ENCODE measurements at places on chromosomes 12 and 14. TPM values are rescaled to one million over a fixed set of nuclear protein-coding genes. Genes with fewer than 3 reads are reported as not detected.

Gene ZBTB42
- total RNA-seq = 1.7 TPM

Gene SLC7A8
- 1.4 TPM for total RNA-seq

Gene PLEKHG7
- total RNA-seq = not detected

Gene GALNT9
- total RNA-seq = 0.19 TPM

Gene PPP1R1A
- total RNA-seq = not detected

Gene GUCY2C
- not detected for total RNA-seq

Gene MSI1
- not detected for total RNA-seq

Gene PAX9
- total RNA-seq = not detected

Gene HECTD4
- total RNA-seq = 14.6 TPM

Gene PIWIL1
- not detected for total RNA-seq

Gene SOCS4
- total RNA-seq = 20.1 TPM

Gene PPP4R4
- 2.5 TPM for total RNA-seq

Gene TRAF3
- total RNA-seq = 29.9 TPM

Gene LMNTD1
- 0.38 TPM for total RNA-seq

Gene E2F7
- total RNA-seq = 28.6 TPM

Gene KRT72
- not detected for total RNA-seq

Gene NFE2
- not detected for total RNA-seq

Gene FAM181A
- total RNA-seq = not detected

Gene DBX2
- total RNA-seq = not detected
